ENCODE measurements at places on chromosomes 4 and X.

GRCh38 chr4:184376923-184377322 lies 97.4 kb downstream of the IRF2 start:
- no peak for DNase-seq

GRCh38 chr4:41050116-41050515 lies 164.2 kb downstream of the APBB2 start:
- DNase-seq: no peak

- DNase-seq: no peak
Measured at GRCh38 chr4:78018271-78019049, 38.7 kb upstream of the FRAS1 start.

DNA sequence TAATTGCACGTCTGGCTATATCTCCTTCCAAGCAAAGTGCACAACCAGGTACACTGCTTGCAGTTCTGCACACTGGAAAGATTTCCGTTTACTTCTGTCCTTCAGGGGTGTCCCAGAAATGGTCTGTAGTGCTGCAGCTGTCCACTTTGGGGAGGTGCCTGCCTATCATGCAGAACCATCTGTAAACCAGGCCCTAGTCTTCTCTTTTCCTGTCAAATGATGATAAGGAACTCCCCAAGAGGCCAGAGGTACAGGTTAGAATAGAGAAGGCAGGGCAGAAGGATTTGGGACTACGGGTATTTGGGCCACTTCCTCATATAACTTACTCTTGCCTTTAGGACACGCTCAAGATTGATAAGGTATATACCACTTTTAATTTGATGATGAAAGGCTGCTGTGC lies 746.9 kb downstream of the FAT4 start:
- DNase-seq: no peak

DNA sequence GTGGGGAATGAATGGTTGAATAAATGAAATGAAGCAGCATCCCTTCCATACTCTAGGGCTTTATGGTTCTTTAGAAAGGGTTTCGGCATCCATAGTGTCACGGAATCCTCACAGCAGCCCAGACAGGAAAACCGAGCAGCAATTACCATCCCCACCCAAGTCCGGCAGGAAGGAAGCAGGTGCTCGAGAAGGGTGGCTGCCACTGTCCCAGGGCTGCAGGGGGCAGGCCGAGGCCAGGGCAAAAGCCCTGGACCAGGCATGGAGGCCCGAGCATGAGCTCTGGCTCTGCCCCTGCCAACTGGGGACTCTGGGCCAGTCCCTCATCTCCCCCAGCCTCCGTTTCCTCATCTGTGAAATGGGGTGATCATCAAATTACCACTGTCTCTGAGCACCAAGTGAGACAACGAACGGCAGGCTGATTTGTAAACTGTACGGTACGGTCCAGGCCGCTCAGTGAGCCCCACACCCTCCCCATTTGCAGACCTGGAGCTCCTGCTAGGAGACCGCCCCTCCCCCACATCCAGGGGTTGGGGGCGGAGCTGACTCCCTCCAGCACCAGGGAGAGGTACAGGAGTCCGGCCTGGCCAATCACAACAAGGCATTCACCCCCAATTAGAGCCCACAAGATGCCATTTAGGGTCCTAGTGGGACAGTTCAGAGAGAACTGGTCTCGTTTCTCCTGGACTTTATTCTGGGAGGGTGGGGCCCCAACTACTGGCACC lies 100.4 kb downstream of the WFS1 start:
- no peak for DNase-seq

GRCh38 chr4:86942185-86942666 lies 7.4 kb downstream of the AFF1 start:
- DNase-seq: no peak

- no peak for DNase-seq
Measured at GRCh38 chr4:99966692-99967091, 16.6 kb upstream of the H2AZ1 start.

DNA sequence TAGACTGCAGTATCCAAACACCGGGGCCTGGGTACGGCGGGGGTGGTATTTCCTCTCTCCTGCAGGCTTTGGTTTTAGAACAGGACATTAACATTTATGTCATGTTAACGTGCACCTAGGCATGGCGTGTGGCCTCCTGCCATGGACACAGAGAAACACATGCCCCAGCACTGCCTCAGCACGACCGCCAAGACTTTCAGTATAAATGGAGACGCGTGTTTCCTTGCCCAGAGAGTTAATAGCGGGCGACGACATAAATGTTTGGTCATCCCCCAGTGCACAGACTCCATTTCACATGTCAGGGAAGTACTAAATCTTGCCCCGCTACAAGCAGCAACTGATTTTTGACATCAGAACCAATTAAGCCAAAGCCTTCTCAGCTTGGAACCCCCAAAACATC lies 737.9 kb downstream of the RAB28 start:
- DNase-seq: no peak
